Natural killer cell treated with Interleukin-12 subunit alpha and Interleukin-12 subunit beta and Interleukin-15 and Interleukin-18, amount 100 ng/mL, for 72 hours (primary cell): ENCODE measurements at places on chromosomes 7 and 10. TPM values are rescaled to one million over a fixed set of nuclear protein-coding genes. Genes with fewer than 3 reads are reported as not detected.

GRCh38 chr10:7449063-7449695 lies 38.3 kb upstream of the SFMBT2 start:
- peaks cover 6% of the 10 kb centered on the region for H3K27me3 ChIP-seq
- DNase-seq = no peak
- no peak overlapping the region for H3K4me3 ChIP-seq
- H3K4me1 ChIP-seq = no peaks in the 10 kb centered on the region
- H3K36me3 ChIP-seq = peaks cover 5% of the 10 kb centered on the region
- no peak overlapping the region for H3K27ac ChIP-seq

GRCh38 chr7:90958647-90959046 lies 305.6 kb upstream of the FZD1 start:
- no peak for DNase-seq
- H3K36me3 ChIP-seq = no peaks in the 10 kb centered on the region
- no peak overlapping the region for H3K4me3 ChIP-seq
- H3K27ac ChIP-seq = no peak overlapping the region
- no peaks in the 10 kb centered on the region for H3K27me3 ChIP-seq
- H3K4me1 ChIP-seq = no peaks in the 10 kb centered on the region

Gene TWIST1
- not detected for total RNA-seq

- no peaks in the 10 kb centered on the region for H3K36me3 ChIP-seq
- no peak overlapping the region for H3K4me3 ChIP-seq
- no peak overlapping the region for H3K27ac ChIP-seq
- peaks cover 3% of the 10 kb centered on the region for H3K27me3 ChIP-seq
- H3K4me1 ChIP-seq = no peaks in the 10 kb centered on the region
Measured at GRCh38 chr10:78314651-78315050, 281.0 kb downstream of the RPS24 start.

Gene NEUROG3
- total RNA-seq = not detected

DNA sequence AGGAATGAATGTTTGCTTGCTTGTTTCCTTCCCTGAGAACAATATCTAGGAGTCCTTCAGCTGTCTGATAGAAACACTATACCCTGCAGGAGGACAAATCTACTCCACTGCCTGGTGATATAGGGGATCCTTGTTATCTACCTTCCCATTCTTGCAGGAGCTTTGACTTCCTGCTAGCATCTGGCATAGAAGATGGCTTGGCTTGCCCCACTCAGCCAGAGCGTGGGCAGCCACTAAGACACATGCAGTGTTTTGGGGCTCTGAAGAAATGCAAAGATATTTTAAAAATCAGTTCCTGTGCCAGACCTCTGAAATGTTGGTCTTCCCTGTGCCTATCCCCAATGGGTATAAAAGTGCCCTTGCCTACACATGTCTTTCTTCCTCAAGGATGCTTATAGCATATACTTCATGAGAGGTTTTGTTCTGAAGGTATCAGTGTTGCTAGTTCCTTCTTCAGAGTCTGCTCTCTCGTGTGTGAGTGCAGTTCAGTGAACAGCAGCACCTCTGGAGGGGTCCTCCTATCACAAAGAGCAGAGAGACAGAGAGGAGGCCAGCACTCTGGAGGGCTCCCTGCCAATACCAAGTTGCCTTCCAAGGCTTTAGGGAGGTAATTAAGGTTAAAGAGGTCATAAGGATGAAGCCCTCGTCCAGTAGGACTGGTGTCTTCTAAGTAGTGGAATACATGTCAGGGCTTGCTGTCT lies 149.1 kb upstream of the CALCR start:
- H3K27me3 ChIP-seq = peaks cover 6% of the 10 kb centered on the region
- no peak for DNase-seq
- H3K4me1 ChIP-seq = no peaks in the 10 kb centered on the region
- no peak overlapping the region for H3K27ac ChIP-seq

Gene MEIG1
- total RNA-seq = not detected

GRCh38 chr10:85315657-85316056 lies 987.3 kb downstream of the CCSER2 start:
- H3K27ac ChIP-seq = no peak overlapping the region
- no peak for DNase-seq
- H3K4me3 ChIP-seq = no peak overlapping the region
- no peaks in the 10 kb centered on the region for H3K36me3 ChIP-seq

GRCh38 chr7:71772779-71773178 lies 639.4 kb downstream of the CALN1 start:
- H3K4me3 ChIP-seq = no peak overlapping the region
- no peaks in the 10 kb centered on the region for H3K4me1 ChIP-seq

GRCh38 chr7:134254311-134254710 lies 62.4 kb downstream of the SLC35B4 start:
- H3K36me3 ChIP-seq = no peaks in the 10 kb centered on the region
- H3K27me3 ChIP-seq = peaks cover 8% of the 10 kb centered on the region
- DNase-seq = no peak
- no peak overlapping the region for H3K4me3 ChIP-seq
- H3K4me1 ChIP-seq = no peaks in the 10 kb centered on the region
